ENCODE measurements at places on chromosomes 13 and 19.

DNA sequence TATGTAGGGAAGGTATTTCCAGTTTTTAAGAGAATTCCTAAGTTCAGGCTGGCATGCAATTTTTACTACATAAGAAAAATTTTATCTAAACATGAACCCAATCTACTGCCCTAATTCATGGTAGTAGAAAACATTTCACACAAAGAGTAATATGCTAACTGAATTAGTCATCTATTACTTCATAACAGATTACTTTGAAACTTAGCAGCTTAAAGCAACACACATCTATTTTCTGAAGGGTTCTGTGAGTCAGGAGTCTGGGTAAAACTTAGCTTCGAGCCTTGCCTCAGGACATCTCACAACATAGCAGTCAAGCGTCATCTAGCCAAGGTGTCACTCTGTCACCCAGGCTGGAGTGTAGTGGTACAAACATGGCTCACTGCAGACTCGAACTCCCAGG, 537.5 kb downstream of the DCT start:
- no peak for DNase-seq

- DNase-seq: no peak
Observed at GRCh38 chr13:44151474-44151873, 222.2 kb upstream of the SERP2 start.

DNA sequence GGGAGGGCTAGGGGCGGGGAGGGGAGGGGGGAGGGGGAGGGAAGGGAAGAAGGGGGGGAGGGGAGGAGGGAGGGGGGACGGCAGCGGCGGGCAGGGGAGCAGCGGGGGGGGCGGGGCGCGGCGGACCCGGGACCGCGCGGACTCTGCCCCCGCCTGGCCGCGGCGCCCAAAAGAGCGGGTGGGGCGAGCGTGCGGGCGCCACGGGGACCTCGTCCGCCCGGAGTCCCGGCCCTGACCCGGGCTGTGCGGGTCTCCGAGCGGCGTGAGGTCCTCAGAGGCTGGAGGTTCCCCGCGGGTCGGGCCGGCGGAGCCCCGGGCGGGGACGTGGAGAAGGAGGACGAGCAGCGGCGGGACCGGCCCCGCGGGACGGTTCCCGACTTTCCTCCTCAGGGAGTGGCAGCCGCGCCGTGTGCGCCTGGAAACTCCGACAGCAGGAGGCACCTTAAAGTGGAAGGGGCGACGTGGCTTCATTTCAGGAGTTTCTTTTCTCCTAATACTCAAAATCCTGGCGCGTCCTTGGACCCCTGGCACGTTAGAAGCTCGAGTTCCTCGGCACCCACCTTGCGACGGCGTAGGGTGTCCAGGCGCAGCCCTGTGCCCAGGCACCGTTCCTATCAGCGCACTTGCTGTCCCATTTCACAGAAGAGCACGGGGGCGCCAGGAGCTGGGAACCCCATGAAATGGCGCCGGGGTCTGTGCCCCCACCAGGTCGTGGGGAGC, 518 bp upstream of the PLPP2 start:
- DNase-seq: no peak

- no peak for DNase-seq
Observed at GRCh38 chr19:43766755-43767043, 11.9 kb upstream of the SMG9 start.

DNA sequence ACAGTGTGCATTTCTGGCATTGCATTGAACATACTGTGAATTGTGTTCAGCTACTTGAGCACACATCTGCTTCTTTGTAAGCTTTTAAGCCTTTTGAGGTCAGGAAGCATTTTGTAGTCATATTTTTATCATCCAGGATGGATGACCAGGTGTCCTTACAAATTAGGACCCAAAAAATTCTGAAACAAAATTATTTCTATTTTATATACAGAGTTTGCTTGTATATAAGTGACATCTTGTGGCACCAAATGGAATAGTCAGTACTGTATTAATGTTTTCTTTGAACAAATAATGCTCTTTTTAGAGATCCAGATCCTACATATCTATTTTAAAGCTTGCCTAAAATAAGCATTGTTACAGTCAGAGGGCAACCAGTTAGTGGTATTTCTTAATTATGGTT, 9.5 kb upstream of the SUPT20H start:
- no peak for DNase-seq

GRCh38 chr19:37931881-37932655, 25.1 kb downstream of the SIPA1L3 start:
- DNase-seq: peak; percentile 1

DNA sequence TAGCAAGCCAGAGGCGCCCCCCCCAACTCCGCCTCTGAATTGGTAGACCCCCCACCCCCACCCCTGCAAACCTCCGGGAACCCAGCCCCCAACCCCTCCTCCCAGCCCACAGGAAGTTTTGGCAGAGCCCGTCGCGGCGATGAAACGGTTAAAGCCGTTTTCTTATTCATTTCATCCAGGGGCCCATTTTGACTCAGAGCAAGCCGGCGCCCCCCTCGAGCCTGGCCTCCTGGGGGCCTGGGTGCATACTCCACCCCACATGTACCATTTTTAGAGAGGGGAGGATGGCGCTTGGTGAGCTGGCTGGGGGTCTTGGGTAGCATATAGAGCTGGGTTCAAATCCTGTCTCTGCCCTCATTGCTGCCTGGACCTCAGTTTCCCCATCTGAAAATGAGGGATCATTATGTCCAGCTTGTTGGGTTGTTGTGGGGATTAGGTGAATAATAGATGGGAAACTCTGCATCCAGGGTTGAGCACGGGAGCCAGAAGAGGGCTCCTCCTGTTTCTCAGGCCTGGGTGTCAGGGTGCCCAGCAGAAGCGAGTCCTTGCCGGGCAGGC, 7.9 kb upstream of the JUNB start:
- DNase-seq: no peak

GRCh38 chr19:46697204-46697960, 19.5 kb downstream of the PRKD2 start:
- DNase-seq: no peak

DNA sequence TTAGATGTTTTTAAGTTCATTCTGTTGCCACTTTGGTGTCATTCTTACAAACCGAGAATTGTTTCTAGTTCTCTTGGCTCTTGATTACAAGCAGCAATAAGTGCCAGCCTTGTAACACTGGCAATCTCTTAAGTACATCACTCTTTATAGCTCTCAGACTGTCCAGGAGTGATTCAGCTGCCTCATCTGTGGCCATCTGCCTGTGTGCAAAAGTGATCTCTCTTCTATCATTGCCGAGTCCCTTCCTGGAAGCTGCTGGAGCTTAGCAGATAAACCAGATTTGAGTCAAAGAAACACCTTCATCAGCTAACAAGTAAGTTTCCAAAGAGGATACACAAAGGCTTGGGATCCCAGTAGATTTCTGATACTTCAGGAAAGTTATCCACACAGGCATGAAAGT, 23.2 kb downstream of the STOML3 start:
- no peak for DNase-seq

- DNase-seq: no peak
Observed at GRCh38 chr19:45476304-45476703, 8.5 kb downstream of the FOSB start.

DNA sequence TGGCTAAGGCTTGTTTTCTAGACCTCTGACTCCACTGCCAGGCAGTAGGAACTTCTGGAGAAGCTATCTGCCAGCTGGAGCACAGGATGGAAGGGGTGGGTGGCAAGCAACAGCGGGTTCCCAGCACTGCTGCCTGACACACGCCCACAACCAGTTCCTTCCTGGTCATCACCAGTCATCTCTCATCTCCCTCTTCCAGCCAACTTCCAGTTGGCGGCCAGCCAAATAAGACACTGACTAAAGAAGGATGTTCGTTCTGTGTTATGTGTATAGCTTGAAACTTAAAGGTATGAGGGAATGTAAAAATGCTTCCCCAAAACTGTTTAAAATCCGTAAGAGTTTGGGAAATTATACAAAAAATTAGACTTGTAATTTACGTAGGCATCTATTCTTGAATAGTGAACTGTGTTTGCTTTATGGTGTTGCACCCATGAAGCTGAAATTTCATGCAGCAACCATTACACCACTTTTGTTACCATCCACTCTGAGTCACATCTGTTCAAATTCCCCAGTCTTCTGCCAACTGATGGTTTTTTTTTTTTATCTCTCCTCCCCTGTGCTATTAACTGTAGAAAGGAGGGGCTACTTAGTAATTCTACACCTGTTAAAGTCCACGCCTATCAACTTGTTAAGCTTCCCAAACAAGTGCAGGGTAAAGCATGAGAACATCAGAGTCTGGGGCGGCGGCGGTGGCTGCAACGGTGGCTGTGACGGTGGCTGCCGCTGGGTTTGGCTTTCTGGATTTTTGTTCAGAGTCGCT, 86.2 kb upstream of the FRY start:
- no peak for DNase-seq

- DNase-seq: no peak
Observed at GRCh38 chr19:50817941-50818858, 5.4 kb downstream of the KLK1 start.

GRCh38 chr19:55355213-55355821, 798 bp upstream of the COX6B2 start:
- no peak for DNase-seq

- no peak for DNase-seq
Observed at GRCh38 chr19:13834244-13835069, 39.2 kb downstream of the ZSWIM4 start.

DNA sequence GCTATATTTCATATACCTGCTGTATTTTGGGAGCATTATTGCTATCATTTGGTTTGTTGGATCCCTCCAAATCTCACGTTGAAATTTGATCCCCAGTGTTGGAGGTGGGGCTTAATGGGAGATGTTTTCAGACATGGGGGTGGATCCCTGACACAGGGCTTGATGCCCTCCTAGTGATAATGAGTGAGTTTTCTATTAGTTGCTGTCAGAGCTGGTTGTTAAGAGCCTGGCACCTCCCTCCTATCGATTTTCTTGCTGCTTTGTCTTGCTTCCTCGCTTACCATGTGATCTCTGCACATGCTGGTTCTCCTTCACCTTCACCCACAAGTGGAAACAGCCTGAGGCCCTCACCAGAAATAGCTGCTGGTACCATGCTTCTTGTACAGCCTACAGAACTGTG, 259.9 kb upstream of the STARD13 start:
- DNase-seq: no peak

DNA sequence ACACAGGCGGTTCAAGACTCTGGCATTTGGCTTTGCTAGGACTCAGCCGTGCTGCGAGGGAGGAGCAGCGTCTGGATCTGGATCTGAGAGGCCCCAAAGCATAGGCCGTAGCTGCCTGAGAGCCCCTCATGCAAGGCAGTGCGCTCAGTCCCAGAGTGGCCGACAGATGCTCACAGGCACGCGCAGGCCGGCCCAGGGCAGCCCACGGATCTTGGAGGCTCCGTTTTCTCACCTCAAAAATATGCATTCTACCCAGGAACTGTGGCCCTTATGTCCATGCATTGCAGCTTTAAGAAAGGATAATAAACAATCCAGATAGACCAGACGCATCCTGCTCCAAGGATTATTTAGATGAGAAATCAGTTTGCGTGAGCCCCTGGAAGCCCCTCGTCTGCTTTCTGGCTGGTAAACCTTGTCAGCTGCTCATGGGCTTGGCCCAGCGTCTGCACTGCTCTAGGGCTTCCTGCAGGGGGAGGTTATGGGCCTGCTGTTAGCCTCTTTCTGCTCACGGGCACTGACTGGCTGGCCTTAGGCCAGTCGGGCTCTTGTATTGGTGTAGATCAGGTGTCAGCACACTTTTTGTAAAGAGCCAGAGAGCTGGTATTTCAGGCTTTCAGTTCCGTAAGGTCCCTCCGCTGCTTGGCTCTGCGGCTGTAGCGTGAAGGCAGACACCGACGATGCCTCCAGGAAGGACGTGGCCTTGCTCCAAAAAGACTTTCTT, 24.2 kb downstream of the TEX29 start:
- DNase-seq: peak; percentile 66

DNA sequence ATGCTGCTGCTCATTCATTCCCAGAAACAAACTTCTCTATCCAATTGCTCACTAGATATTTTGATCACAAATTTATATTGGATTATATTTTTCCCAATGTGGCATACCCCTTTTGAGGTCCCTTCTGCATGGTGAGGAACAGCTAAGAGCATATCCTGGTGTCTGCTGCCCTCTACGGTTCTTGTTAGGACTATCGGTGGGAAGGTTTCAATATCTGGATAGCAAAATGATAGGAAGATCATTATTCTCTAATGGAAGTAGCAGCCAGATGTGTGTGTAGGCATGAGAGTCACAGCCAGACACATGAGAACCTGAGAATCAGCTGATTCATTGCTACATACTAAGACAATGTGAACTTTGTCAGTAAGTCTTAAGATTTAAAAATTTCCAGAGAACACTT, 1422.4 kb upstream of the MIR17HG start:
- no peak for DNase-seq

GRCh38 chr13:33629605-33630360, 188.2 kb upstream of the RFC3 start:
- DNase-seq: no peak

DNA sequence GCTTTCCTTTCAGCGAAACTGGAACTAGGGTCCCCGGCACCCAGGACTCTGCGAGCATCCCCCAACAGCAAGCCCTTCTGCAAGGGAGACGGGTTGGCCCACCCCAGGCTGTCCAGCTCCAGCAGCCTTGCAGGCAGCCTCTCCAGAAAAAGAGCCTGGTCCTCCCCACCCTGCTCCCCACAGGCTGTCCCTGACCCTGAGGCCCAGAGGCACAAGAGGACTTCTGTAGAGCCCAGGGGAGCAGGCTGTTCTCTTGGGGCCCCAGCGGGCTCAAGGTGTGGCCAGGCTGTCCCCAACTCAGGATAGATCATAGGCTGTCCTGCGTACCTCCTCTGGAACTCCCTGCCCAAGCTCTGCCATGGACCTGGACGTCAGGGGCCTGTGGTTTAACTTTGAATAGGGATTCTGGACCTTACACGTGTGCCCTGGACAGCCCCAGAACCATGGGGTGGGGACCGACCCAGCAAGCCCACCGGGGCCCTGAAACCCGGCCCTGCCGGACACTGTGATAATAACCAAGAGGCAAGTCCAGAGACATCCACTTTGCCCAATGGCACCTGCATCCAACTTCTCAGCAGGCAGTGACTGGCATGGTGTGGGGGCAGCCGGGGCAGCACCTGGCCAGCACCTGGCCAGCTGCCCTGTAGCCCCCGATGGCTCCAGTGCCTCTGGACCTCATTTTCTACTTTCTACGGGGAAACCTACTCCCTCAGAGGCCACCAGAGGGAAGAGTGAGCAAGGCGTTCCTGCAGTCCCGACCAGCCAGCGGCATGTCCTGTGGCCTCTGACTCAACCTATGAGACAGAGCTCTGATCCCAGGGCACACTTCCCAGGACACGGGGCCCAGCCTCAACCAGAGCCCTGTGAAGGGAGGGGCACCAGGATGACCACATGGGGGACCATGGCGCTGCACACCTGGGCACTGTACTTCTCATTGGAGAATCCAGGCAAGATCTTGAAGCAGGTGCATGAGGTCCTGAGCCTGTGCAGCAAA, 50.9 kb upstream of the TPM4 start:
- DNase-seq: peak; percentile 40

DNA sequence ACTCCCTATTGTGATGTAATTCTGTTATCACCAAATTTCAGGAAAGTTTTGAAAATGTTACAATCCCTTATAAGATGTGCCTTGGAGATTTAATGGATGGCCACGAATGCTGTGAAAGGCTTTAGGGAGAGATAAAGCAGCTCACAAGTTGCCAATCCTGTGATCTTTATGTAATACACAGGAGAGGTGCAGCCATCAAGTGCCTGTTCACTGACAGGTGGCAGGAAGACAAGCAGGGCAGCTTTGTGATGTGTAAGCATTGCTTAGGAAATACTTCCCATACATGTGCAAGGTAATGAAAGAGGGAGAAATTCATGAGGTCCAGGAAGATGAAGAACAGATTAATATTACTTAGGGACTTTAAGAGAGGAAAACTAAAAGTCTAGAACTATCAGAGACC, 628.8 kb downstream of the SLITRK6 start:
- no peak for DNase-seq

GRCh38 chr19:49019242-49019932, 2.5 kb upstream of the LHB start:
- no peak for DNase-seq

- no peak for DNase-seq
Observed at GRCh38 chr19:49874503-49875157, 2.5 kb downstream of the AKT1S1 start.

All from amniotic stem cell (primary cell).